ENCODE measurements at places on chromosomes 16 and 17.

GRCh38 chr16:3363793-3364192 lies 8.1 kb downstream of the OR2C1 start:
- no peaks in the 10 kb centered on the region for H3K4me1 ChIP-seq
- DNase-seq: no peak
- H3K36me3 ChIP-seq: no peaks in the 10 kb centered on the region
- no peak overlapping the region for H3K4me3 ChIP-seq

GRCh38 chr17:82495844-82496528 lies 23.5 kb upstream of the FOXK2 start:
- DNase-seq: no peak
- no peaks in the 10 kb centered on the region for H3K36me3 ChIP-seq

GRCh38 chr17:82246365-82247181 lies 17.7 kb downstream of the SLC16A3 start:
- no peak overlapping the region for H3K4me3 ChIP-seq
- peaks cover 43% of the 10 kb centered on the region for H3K36me3 ChIP-seq
- H3K27ac ChIP-seq: peak overlapping the region; percentile 47
- no peak for DNase-seq
- no peaks in the 10 kb centered on the region for H3K27me3 ChIP-seq

DNA sequence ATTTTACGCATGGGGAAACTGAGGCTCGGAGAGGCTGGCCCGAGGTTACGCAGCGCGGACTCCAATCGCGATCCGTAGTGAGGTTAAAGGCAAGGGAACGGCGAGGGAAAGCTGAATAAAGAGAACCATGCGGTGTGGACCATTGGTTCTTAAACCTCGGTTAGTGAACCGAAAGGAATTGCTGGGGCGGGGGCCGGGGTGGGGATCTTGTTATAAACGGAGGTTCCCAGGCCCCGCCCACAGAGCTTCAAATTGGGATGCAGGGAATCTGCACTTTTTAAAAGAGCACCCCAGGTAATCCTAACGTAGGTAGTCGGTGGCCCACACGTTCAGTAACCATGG lies 524 bp downstream of the IQCK start:
- H3K4me1 ChIP-seq: peaks cover 14% of the 10 kb centered on the region
- peak overlapping the region; percentile 78 for H3K27ac ChIP-seq
- peaks cover 3% of the 10 kb centered on the region for H3K36me3 ChIP-seq
- DNase-seq: no peak
- peak overlapping the region; percentile 100 for H3K4me3 ChIP-seq
- no peaks in the 10 kb centered on the region for H3K27me3 ChIP-seq

DNA sequence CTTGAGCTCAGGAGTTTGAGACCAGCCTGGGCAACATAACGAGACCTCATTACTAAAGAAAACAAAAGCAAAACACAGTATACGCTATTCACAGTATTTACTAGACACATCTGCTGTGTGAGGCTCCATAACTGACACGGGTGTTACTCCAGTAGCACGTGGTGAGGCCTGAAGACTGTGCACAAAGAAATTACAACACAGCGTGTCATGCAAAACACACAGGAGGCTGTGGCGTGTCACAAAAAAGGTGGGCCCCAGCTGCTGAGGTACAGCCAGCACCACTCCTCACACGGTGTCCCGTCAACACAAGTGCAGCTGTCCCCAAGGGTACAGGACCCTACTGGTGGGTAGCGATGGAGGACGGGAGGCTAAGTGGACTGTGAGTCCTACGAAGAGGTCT lies 2.7 kb downstream of the CYBC1 start:
- no peak overlapping the region for H3K27ac ChIP-seq
- H3K4me1 ChIP-seq: peaks cover 13% of the 10 kb centered on the region
- no peaks in the 10 kb centered on the region for H3K27me3 ChIP-seq
- H3K36me3 ChIP-seq: peaks cover 32% of the 10 kb centered on the region
- no peak overlapping the region for H3K4me3 ChIP-seq

GRCh38 chr16:69440250-69440649 lies 15.8 kb downstream of the CYB5B start:
- H3K27me3 ChIP-seq: no peaks in the 10 kb centered on the region
- peaks cover 28% of the 10 kb centered on the region for H3K4me1 ChIP-seq
- no peak overlapping the region for H3K4me3 ChIP-seq
- no peak for DNase-seq
- no peak overlapping the region for H3K27ac ChIP-seq

DNA sequence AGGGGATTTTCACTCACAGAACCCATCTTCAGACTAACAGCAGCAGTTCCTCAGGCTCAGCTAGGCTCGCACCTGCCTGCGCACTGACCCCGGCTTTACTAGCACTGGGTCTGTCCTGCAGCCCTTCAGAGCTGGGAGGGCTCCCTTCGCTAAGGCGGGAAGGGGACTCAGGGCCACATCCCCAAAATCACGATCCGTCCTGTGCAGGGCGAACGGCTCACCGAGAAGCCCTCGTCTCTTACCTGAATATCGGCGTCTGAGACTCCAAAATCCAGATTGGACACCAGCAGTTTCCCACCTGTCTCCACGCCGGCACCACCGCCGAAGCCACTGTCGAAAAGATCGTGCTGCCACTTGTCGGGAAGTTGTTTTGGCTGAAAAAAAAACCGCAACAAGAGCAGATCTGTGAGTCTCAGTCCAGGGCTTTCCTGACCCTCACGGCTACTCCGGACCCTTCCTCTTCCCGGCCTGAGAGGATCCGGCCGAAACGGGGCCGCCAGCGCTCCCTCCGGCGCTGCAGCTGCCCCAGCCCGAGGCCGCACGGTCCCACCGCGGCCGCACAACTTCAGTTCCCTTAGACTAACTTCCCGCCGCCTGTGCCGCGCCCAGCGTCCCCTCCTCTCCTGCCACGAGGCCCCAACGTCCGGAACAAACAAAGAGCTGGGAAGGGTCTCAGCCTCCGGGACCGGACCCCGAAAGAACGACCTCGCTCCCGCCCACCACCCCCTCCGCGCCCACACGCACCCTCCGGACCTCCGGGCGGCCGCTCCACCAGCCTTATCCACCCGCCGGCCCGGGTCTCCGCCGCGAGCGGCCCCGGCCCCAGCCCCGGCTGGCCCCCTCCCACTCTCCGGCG lies 711 bp downstream of the ALYREF start:
- peaks cover 48% of the 10 kb centered on the region for H3K36me3 ChIP-seq
- H3K4me1 ChIP-seq: no peaks in the 10 kb centered on the region
- DNase-seq: no peak
- no peaks in the 10 kb centered on the region for H3K27me3 ChIP-seq
- peak overlapping the region; percentile 55 for H3K27ac ChIP-seq

DNA sequence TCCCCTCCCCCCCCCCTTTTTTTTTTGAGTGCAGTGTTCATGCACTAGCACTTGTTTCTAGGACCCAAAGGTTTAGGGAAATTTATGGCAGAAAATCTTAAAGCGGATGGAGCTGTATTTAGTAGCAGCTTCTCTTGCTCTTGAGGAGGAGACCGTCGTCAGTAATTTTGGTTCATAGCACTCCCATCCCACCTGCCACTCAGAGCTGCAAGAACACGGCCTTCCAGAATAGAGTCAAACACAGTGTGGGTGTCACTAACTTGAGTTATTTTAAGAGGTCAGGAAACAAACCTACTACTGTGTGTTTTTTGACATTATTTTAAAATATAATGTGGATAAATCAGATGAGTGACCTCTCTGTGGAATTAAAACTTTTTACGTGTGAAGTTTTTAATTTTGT lies 37.3 kb downstream of the SEC14L1 start:
- no peaks in the 10 kb centered on the region for H3K4me1 ChIP-seq
- H3K36me3 ChIP-seq: peaks cover 12% of the 10 kb centered on the region
- no peak for DNase-seq
- H3K27me3 ChIP-seq: no peaks in the 10 kb centered on the region

DNA sequence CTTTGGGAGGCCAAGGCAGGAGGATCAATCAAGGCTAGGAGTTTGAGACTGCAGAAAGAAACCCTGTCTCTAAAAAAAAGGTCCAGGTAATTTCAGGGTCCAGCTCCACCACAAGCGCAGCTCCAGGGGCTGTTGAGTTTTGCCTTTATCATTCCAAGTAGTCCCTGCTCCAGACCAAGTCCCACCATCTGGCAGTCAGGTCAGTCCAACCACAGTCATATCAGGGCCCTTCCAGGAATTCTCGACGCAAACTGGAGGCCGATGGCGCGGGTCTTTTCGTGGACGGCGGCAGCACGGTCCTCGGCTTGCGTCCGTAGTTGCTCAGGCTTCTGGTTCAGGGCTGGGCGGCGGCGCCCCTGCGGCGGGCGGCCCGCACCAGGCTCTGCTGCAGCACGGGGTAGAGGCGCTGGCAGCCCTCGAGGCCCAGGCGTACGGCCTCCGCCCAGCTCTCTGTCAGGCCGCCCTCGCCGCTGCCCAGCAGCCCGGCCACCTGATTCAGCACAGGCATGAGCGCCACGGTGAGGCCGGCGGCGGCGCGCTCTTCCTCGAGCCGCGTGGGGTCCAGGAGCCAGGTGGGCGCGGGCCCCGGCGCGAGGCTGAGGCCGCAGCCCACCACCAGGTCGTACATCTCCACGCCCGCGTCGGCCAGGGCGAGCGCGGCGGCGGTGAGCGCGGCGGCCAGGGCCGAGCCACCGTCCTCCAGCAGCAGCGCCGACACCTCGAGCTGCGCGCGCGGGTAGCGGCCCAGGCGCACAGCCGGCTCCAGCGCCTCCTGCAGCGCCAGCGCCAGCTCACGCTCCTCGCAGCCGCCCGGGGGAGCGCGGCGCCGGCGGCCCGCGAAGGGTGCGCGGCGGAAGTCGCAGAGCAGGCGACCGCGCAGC lies 752 bp downstream of the EXOSC6 start:
- H3K4me1 ChIP-seq: no peaks in the 10 kb centered on the region
- no peaks in the 10 kb centered on the region for H3K27me3 ChIP-seq
- H3K36me3 ChIP-seq: peaks cover 32% of the 10 kb centered on the region
- peak; percentile 44 for DNase-seq
- H3K4me3 ChIP-seq: peak overlapping the region; percentile 84
- H3K27ac ChIP-seq: peak overlapping the region; percentile 79

- no peak overlapping the region for H3K27ac ChIP-seq
- H3K36me3 ChIP-seq: no peaks in the 10 kb centered on the region
- no peak overlapping the region for H3K4me3 ChIP-seq
- peaks cover 1% of the 10 kb centered on the region for H3K4me1 ChIP-seq
Observed at GRCh38 chr17:68714676-68715075, 113.5 kb upstream of the FAM20A start.

DNA sequence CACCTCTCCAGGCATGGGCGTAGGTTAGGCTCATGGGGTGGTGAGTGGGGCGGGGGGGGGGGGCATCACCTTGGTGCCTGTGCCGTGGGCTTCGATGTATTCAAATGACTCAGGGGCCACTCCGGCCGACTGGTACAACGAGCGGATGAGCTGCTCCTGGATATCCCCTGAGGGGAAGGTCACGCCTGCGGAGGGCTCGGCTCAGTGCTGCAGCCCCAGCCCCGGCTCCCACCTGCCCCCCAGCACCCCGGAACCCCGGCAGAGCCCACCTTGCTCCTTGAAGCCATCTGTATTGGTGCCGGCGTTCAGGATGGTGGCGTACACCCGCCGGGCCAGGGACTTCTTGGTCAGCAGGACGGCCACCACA lies 5.4 kb downstream of the FASN start:
- H3K4me1 ChIP-seq: no peaks in the 10 kb centered on the region
- no peak overlapping the region for H3K4me3 ChIP-seq
- H3K36me3 ChIP-seq: peaks cover 28% of the 10 kb centered on the region
- no peak for DNase-seq

DNA sequence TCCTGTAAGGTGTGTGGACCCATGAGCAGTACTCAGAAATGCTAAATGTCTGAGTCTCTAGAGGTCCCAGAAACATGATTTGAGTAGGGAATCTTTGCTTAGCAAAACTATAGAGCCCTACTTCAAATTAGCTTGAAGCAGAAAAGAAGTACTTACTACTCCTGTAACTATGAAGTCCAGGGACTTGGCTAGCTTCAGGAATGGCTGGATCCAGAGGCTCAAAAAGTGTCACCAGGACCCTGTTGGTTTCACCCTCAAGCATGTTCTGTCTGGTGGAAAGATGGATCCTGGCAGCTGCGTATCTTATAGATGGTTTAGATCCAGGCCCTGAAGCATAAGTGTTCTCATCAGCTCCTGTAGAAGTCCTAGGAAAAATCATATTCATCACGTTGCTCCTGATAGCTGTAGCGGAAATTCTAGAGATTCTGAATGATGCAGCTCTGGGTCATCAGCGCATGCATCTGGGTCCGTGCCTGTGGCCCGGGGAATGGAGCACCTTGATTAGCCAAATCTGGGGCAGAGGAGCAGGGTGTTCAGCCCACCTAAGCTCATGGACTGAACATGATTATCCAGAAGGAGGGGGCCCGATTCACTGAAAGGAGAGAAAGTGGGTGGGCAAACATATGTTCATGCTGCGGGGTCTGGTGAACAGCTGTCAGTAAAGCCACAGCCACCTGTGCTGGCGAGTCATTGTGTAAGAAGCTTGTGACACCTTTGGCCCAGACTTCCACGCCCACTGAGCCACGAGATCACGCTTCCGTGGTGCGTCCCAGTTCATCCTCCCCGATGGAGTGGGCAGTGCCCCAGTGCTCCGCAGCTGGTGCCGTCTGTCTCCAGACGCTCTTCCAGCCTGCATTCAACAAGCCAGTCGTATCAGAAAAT lies 260.6 kb downstream of the CPPED1 start:
- H3K27me3 ChIP-seq: no peaks in the 10 kb centered on the region
- H3K27ac ChIP-seq: no peak overlapping the region
- H3K36me3 ChIP-seq: no peaks in the 10 kb centered on the region
- H3K4me3 ChIP-seq: no peak overlapping the region

GRCh38 chr16:81237282-81237681 lies 1.2 kb upstream of the BCO1 start:
- H3K4me3 ChIP-seq: no peak overlapping the region
- no peaks in the 10 kb centered on the region for H3K27me3 ChIP-seq
- no peak for DNase-seq
- no peak overlapping the region for H3K27ac ChIP-seq
- H3K36me3 ChIP-seq: no peaks in the 10 kb centered on the region

DNA sequence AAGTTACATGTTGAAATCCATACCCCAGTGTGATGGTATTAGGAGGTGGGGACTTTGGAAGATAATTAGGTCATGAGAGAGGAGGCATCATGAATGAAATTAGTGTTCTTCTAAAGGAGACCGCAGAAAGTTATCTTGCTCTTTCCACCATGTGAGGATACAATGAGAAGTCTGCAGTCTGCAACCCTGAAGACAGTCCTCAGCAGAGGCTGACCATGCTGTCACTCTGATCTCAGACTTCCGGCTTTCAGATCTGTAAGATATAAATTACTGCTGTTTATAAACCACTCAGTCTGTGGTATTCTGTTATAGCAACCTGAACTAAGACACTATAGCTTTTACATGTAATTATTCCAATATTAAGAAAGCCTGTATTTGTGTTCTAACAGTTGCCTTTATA lies 116.7 kb upstream of the CES5A start:
- H3K27me3 ChIP-seq: no peaks in the 10 kb centered on the region
- H3K27ac ChIP-seq: no peak overlapping the region
- no peaks in the 10 kb centered on the region for H3K4me1 ChIP-seq
- no peaks in the 10 kb centered on the region for H3K36me3 ChIP-seq

GRCh38 chr16:85006639-85007038 lies 4.7 kb downstream of the ZDHHC7 start:
- H3K4me3 ChIP-seq: no peak overlapping the region
- H3K36me3 ChIP-seq: no peaks in the 10 kb centered on the region
- H3K27ac ChIP-seq: no peak overlapping the region
- DNase-seq: no peak
- peaks cover 36% of the 10 kb centered on the region for H3K4me1 ChIP-seq

- H3K4me3 ChIP-seq: no peak overlapping the region
- H3K36me3 ChIP-seq: no peaks in the 10 kb centered on the region
- H3K27ac ChIP-seq: no peak overlapping the region
- H3K4me1 ChIP-seq: no peaks in the 10 kb centered on the region
- no peak for DNase-seq
Observed at GRCh38 chr16:80824623-80825364, 20.4 kb upstream of the CDYL2 start.

Data from lung (tissue), 17 donors.